ENCODE measurements at places on chromosomes 4 and X.
A peak's percentile ranks its signal among the peaks of the same experiment; 100 is the strongest.

DNA sequence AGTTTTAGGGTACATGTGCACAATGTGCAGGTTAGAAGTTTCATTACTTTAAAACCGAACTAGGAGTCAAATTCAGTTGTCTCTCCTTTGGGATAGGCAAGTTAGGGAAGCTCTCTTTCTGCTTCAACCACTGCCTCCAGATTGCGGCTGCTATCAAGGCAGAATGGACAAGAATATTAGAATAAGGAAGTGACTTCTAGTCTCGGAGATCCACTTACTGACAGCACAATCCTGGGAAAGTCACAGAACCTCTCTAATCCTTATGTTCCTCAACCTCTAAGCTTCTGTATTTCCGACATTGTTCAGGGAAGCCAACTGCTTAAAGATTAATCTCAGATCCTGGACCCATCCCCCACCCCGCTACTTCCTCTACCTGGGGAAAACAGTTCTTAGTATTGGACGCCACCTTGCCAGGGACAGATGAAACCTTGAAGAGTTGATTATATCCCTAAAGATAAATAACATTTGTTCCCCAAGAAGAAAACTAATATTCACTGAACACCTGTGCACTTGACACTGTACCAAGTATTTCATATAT is 2.1 kb downstream of the NUP62CL start:
- no peak for DNase-seq

DNA sequence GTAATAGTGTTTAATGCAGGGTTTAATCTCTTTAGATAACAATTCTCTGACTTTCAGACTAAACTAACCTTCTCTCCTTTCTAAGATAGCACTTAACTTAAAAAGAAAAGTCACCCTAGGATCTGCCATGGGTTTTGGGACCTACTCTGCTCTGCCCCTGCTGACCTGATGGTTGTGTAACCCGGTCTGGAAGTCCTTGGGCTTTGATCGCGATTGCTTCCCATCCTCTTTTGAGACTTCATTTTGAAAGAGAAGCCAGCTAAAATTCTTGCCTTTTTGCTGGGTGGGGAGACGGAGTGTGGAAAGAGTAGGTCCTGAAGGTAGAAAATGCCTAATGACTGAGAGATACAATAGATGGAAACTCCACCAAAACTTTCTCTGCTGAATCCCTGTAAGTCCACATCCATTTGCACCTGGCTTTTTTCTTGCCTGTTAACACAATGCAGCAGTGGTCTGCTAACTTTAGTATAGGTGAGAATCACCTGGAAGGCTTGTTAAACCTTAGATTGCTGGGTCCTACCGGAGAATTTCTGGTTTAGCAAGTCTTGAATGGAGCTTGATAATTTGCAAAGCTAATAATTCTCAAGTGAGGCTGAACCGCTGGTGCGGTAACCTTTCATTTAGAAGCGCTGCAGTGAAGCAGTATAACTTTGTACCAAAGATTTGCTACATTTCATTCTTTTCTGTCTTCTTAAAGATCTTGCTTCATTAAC is 45.6 kb upstream of the CCSER1 start:
- DNase-seq = no peak

GRCh38 chrX:143661286-143661685 is 25.4 kb upstream of the SLITRK4 start:
- DNase-seq = no peak

- DNase-seq = no peak
Measured at GRCh38 chr4:25770847-25771246, 91.9 kb downstream of the SEL1L3 start.

GRCh38 chr4:112518675-112519074 is 2.7 kb upstream of the NEUROG2 start:
- DNase-seq = no peak

- DNase-seq = no peak
Measured at GRCh38 chrX:23864742-23865326, 42.9 kb downstream of the APOO start.

- DNase-seq = peak; percentile 19
Measured at GRCh38 chrX:51837921-51838320, 55.5 kb upstream of the MAGED1 start.

DNA sequence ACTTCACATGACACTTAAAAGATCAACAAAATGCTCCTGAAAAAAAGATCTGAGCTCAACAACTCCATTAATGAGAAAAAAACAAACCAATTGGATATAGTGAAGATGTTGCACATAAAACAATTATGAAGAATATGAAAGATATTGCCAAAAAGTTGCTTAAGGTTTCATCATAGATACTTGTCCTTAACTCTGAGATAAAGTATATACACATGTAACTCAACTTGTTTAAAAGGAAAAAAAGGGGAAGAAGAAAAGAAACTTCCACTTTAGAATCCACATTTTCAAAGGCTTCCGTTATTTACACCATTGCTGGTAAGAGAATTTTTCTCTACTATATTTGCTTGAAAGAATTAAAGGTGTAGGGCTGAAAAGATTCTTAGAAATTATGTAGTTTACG is 2.7 kb downstream of the AFAP1 start:
- DNase-seq = no peak

DNA sequence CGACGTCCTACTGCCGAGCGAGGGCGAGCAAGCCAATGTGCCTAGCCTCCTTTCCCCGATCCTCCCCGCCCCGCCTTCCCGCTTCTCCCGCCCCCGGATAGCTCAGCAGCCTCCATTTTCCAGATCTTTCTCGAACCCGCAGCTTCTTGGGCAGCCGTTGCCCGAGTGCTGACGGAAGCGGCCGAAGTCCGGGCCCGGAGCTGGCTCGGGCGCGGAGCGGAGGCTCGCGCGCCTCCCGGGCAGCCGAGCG is 172 bp upstream of the HSPA4L start:
- no peak for DNase-seq

DNA sequence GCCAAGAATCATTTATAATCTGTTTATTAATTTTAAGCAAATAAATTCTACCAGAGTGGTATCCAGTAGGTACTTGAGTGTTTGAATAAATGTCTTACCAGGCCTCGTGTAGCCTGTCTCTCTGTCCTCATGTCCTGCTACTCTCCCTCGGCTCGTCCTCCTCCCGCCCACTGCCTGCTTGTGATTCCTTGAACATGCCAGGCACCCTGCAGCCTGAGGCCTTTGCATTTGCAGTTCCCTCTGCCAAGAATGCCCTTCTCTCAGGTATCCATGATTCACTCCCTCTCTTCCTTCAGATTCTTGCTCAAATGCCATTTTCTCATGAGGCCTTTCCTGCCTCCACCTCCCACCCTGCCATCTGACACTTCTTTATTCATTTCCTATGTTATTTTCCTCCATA is 209.7 kb upstream of the PRPS2 start:
- DNase-seq = no peak

DNA sequence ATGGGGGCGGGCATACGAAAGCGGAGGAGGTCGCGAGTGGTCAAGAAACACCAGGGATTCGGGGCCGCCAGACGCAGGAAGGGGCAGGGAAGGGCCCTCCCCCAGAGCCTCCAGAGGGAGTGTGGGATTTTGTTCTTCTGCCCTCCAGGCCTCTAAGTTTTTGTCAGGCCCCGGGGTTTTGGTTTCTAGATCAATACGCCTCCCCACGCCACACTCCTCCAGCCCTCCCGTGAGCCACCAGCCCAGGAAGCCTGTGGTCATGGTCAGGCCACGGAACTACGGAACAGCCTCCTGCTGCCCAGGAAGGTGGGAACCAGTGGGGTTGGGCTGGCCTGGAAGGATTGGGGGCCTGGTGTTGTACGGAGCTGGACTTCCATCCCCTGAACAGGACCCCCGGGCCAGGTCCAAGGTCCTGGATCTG is 38.4 kb downstream of the CPLX1 start:
- DNase-seq = no peak

DNA sequence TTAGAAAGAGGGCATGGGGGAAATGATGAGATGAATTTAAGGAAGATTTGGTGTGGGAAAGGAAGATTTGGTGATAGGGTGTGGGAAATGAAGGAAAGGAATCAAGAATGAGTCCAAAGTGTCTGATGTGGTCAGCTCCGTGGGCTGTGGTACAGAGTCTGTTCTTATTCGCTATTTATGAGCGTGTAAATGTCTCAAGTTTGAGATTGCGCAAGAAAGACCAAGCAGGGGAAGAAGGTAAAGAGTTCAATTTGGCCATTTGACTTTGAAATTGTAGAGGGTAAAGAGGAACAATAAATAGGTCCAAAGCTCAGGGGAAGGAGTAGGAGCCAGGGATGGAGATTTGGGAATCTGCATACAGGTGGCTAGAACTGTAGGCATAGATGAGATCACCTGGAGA is 11.3 kb upstream of the SMS start:
- no peak for DNase-seq

DNA sequence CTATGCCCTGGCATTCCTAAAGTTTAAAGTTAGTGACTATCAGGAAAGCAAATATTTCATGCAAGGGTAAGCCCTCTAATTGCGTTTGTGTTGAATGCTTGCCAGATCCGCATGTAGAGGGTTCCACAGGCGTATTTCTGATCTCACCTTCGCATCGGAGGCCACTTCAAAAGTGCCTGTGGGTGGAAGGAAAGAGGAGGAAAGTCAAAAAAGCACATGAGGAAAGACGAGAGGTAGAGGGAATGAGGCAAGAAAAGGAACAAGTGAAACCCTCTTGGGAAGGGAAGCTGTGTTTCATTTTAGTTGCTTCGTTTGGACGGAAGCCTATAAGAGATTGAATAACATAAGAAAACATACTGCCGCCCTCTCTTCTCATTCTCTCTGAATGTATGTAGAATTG is 628.8 kb downstream of the SPRY1 start:
- DNase-seq = no peak

DNA sequence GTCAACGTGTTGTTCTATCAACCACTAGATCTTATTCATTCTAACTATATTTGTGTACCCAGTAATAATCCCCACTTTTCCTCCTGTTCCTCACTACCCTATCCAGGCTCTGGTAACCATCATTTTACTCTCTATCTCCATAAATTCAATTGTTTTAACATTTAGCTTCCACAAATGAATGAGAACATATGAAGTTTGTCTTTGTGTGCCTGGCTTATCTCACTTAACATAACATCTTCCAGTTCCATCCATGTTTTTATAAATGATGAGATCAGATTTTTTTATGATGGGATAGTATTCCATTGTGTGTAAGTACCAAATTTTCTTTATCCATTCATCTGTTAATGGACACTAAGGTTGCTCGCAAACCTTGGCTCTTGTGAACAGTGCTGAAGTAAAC is 59.9 kb upstream of the IBSP start:
- DNase-seq = no peak

DNA sequence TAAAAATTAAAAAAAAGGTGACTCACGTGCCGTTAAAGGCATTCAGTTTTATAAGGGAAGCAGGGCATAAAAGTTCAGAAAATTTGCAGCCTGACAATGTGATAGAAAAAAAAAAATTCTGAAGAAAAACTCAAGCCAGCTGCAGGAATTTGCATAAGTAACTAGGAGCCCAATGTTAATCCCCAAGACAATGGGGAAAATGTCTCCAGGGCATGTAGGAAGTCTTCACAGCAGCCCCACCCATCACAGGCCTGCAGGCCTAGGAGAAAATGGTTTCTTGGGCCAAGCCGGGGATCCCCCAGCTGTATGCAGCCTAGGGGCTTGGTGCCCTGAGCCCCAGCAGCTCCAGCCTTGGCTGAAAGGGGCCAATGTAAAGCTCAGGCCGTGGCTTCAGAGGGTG is 31.2 kb downstream of the CHM start:
- DNase-seq = no peak

DNA sequence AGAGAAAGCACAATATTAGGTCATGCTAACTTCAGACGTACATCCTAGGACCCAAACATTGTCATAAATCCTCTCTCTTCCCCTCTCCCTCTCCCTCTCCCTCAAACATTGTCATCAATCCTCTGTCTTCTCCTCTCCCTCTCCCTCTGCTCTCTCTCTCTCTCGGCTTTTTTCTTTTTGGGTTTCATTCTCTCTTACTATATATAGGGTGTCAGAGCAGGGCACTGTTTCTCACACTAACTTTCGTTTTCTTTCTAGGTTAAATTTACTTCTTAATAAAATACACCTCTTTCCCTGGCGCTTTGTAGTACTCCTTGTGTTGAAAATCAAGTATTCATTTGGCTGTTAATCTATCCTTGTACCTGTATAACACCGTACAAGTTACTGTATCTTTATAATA is 37.0 kb upstream of the HERC5 start:
- DNase-seq = no peak

GRCh38 chrX:78063687-78064086 is 40.4 kb upstream of the PGK1 start:
- no peak for DNase-seq

DNA sequence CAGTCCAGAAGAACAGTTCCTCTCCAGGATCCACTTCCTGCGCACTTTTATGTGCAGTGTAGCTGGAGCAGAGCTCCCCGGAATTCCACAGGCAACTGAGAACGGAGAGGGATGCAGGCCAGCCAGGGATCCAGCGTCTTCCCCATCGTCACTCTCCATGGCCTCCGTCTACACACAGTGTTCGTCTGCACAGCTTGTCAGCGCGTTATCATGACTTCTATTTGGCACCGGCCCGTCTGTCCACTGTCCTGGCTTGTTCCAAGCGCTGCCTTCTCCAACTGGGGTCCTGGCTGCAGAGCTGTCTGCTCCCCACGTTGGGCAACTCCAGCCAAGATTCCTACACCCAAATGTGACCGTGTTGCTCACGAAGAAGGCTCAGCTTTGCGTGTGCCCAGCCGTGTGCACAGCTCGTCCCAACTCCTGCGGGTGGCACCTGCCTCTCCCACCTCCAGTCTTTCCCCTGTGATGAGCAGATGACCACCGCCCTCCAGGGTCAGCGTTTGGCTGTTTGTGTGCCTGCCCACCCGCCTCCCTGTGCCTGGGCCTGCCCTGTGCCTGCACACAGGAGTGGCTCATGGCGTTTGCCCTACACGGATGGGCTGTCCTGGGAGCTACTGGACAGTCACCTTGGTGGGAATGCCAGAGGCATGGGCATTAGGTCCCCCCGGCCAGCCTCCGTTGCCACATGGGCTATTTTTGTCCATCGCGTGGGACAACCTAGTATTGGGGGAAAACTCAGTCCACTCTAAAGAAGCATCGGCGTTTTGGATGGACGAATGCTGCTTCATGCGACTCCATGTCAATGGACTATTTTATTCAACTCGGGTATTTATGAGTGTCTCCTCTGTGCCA is 2.2 kb upstream of the CTBP1 start:
- DNase-seq = no peak

Data from breast epithelium (tissue), 4 donors.